ENCODE measurements at places on chromosomes 16 and 17.

DNA sequence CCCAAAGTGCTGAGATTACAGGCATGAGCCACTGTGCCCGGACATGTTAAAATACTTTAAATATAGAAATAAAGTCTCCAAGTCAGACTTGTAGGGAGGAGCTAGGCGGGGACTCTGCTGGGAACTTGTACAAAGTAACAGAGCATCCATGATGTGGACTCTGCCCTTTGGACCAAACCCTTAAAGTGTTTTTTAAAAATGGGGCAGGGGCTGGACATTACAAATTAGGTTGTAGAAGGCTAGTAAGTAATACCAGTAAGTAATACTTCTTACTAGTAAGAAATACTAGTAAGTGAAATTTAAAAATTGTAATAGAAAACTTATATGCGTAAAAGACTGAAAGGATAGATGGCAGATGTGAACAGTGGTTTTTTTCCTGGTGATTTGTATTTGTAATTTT lies 9.7 kb upstream of the SPATA32 start:
- no peak for DNase-seq

- DNase-seq, result no peak
Observed at GRCh38 chr17:38748149-38748891, at the start of gene PCGF2. PCGF2 (minus strand) TSS chr17:38748336; CDS start chr17:38740402, 7,934 bp downstream.

- no peak for DNase-seq
Observed at GRCh38 chr17:6574687-6575595, 18.6 kb upstream of the PITPNM3 start.

DNA sequence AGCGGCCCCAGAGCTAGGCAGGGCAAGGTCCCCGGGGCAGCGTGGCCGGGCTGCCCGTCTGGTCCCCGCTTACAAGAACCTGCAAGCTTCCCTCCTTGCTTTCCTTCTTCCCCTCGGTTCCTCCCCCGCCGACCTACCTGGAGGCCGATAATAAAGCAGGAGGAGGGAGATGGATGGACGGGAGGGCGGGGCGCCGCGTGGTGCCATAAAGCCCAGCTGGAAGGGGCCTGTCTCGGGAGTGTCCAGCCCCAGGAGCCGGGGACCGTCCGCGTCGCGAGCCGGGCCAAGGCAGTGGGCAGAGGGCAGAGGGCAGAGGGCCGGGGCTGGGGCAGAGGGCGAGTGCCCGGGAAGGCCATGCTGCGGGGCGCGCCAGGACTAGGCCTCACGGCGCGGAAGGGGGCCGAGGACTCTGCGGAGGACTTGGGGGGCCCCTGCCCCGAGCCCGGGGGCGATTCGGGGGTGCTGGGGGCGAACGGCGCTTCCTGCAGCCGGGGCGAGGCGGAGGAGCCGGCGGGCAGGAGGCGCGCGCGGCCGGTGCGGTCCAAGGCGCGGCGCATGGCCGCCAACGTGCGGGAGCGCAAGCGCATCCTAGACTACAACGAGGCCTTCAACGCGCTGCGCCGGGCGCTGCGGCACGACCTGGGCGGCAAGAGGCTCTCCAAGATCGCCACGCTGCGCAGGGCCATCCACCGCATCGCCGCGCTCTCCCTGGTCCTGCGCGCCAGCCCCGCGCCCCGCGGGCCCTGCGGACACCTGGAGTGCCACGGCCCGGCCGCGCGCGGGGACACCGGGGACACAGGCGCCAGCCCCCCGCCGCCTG lies at the start of gene BHLHA9:
BHLHA9 (plus strand) TSS at position 235 of the 820 bp plus-strand sequence; CDS start at position 355, 120 bp downstream.
- DNase-seq, result no peak

DNA sequence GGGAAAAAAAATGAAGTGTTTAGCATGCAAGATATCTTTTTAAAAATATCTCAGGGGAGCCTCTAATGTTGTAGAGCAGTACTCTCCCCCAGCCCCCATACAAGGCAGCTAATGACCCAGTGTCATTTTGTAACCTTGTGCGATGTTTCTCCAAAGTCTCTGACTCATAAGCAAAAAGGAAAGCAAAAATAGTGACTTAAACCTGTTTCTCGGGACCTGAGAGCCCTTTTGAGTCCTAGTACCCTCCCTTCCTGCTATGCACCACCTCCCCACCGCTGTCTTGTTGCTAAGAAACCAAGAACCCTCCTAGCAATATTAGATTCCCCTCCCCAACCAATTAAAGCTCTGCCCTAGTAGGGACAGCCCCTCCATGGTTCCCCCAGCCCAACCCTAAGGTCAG lies 2.8 kb downstream of the MYCBPAP start:
- DNase-seq, result peak; percentile 31

DNA sequence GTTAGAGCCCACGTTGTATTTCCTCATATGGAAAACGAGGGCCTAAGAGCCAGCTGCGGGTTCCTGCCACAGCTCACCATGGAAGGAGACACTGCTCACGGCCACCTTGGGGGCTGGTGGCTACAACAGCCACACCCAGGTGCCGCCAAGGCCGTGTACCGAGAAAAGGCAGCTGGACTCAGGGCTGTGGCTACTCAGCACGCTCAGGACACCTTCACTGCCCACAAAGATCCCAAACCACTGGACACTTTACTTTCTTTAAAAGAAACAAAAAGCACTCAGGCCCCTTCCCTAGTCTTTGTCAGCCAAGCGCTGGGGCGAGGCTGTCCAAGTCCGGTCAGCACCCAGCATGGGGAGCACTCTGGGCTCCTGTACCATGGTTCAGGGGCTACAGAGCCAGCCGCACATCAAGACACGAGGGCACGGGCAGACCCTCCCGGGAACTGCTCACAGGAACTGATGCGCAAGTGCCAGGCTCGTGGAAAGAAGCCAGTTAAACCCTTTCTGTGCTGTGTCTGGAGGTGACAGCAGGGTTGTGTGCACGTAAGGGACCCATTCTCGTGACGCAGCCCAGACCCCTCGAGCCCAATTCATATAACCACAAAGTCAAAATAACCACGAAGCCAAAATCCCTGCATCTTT lies 18.5 kb downstream of the SLC16A3 start:
- DNase-seq, result no peak

- no peak for DNase-seq
Observed at GRCh38 chr17:65049085-65049756, 7.3 kb downstream of the GNA13 start.

DNA sequence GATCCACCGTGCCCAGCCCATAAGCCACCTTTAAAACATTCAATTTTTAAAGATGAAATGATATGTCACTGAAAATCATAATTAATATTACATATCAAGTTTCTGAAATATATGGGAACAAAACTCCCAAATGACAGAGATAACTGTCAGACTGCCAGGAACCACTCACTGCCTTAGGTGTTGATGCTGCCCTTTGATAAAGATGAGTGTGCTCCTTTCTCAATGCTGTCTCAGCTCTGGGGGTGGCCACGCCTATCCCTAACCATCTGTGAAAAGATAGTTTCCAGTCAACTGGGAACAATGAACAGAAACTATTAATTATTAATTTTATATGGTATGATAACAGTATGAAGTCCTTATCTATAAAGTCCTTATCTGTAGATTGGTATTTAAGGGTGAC lies 177.7 kb downstream of the MYO1D start:
- no peak for DNase-seq

- peak; percentile 66 for DNase-seq
Observed at GRCh38 chr17:8151641-8152111, 528 bp downstream of the PER1 start.

DNA sequence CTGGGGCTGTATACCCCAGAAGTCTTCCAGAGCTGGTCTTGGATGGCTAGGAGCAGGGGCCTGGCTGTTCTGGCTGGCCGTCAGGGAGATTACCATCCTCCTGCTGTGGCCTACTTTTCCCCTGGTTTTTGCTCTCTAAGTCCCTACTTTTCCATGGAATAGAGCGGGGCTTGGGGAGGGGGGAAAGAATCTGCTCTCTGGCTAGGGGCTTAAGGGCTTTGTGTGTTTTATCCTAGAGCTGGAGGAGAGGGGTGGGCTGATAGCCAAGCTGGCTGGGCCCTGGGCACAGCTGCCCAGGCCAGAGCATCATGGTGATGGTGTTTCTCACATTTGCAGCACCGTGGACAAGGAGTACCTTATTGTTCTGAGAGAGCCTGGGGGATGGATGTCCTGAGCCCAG lies 3.6 kb downstream of the NRN1L start:
- no peak for DNase-seq

DNA sequence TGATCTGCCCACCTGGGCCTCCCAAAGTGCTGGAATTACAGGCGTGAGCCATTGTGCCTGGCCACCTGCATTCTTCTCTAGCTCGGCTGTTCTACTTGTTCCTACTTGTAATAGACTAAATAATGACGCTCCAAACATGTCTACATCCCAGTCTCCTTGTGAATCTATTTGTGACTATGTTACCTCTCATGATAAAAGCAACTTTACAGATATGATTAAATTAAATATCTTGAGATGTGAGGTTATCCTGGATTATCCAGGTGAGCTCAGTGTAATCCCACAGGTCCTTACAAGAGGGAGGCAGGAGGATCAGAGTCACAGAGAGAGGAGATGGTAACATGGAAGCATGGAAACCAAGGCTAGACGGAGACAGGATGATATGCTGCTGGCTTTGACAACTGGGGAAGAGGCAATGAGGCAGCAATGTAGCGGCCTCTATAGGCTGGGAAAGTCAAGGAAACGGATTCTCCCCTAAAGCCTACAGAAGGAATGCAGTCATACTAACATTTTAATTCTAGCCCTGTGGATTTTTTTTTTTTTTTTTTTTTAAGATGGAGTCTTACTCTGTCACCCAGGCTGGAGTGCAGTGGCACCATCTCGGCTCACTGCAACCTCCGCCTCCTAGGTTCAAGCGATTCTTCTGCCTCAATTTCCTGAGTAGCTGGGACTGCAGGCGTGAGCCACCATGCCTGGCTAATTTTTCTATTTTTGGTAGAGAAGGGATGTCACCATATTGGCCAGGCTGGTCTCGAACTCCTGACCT lies 5.0 kb upstream of the LASP1 start:
- DNase-seq, result no peak

- DNase-seq, result no peak
Observed at GRCh38 chr16:59645194-59645593, 911.1 kb upstream of the GOT2 start.

DNA sequence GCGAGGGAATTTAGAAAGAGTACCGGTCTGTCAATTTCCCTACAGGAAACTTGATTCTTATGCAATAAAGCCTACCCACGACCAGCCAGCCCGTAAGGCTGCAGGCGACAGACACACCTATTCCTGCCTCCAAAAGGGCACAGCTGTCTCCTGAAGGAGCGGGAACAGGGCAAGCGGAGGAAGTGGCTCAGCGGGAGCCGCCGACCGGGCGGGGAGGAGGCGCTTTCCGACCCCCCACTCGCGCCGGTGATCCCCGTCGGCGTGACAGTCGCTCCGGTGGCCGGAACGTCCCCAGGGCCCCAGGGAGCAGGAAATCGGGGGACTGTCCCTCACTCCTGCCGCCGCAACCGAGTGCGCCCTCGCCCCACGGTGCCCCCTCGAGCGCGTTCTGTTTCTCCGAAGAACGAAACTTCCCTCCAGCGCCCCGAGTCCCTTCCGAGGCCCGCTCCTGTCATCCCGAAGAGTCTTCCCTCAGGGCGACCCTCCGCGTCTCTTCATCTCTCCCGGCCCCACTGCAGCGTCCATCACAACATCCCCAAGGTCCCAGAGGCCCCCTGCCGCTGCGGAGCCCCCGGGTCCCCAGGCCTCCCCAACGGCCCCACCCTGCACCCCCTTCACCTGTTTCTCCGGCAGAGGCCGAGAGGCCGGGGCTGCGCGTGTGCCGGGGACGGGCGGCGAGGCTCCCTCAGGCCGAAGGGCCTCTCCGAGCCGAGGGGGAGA lies 421 bp downstream of the STAT3 start:
- DNase-seq, result peak; percentile 20

DNA sequence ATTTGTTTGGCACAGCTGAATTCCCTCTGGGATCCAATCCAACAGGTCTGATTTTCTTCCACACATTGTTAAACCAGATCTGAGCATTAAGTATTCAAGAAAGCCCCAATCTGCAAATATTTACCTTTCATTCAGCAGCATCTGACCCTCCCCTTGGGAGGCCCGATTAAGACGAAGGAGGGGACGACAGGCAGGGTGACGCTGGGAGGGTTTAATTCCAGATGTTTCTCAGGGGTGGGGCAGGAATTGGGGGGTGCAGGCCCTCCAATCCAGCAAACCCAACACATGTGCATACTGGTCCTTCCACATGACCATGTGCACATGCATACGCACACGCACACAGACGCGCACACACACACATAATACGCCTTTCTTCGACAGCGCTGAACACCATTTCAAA lies 240.5 kb downstream of the GSG1L start:
- DNase-seq, result no peak

- DNase-seq, result no peak
Observed at GRCh38 chr17:8121681-8122421, 2.1 kb downstream of the HES7 start.

DNA sequence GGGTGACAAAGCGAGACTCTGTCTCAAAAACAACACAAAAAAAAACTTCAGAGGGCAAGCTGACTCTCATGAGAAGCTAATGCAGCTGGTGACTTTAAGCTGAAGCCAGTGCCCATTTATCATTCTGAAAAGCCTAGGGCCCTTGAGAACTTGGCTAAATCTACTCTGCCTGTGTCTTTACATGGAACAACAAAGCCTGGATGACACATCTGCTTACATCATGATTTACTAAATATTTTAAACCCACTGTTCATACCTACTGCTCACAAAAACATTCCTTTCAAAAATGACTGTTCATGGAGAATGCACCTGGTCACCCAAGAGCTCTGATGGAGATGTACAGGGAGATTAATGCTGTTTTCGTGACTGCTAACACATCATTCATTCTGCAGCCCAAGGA lies 6.1 kb upstream of the ALOX12 start:
- DNase-seq, result no peak

DNA sequence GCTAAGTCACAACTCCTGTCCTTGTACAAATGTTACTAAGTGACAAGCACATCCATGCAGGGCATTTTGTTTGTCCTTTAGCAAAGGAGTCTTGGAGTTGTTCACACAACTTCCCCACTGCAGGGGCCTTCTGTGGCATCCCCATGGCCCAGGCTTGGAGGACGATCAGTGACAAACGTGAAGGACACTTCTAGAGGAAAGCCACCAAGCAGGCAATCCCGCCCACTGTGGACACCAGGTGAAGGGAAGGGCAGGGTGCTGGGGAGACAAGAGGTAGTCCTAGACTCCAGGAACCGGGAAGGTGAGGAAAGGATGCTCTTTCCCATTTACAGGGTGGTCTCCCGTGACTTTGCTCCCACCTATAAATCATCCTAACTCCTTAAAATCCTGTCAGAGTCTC lies 4.1 kb downstream of the WDR45B start:
- DNase-seq, result no peak

- no peak for DNase-seq
Observed at GRCh38 chr16:1372292-1372950, 20.7 kb downstream of the GNPTG start.

- no peak for DNase-seq
Observed at GRCh38 chr16:47928008-47928407, 227.8 kb downstream of the ABCC12 start.

- DNase-seq, result no peak
Observed at GRCh38 chr17:76003915-76004314, 3.3 kb downstream of the CDK3 start.

- no peak for DNase-seq
Observed at GRCh38 chr17:17567631-17568030, 23.9 kb downstream of the PEMT start.

GRCh38 chr16:47371271-47372014 lies 89.4 kb downstream of the ITFG1 start:
- no peak for DNase-seq

- no peak for DNase-seq
Observed at GRCh38 chr17:61498042-61498994, 46.1 kb downstream of the TBX4 start.

GRCh38 chr17:70563281-70563820 lies 394.0 kb downstream of the KCNJ2 start:
- no peak for DNase-seq
